ENCODE measurements at places on chromosomes 13 and 19.

GRCh38 chr13:40148101-40148500 lies 492.6 kb downstream of the COG6 start:
- no peak for DNase-seq

DNA sequence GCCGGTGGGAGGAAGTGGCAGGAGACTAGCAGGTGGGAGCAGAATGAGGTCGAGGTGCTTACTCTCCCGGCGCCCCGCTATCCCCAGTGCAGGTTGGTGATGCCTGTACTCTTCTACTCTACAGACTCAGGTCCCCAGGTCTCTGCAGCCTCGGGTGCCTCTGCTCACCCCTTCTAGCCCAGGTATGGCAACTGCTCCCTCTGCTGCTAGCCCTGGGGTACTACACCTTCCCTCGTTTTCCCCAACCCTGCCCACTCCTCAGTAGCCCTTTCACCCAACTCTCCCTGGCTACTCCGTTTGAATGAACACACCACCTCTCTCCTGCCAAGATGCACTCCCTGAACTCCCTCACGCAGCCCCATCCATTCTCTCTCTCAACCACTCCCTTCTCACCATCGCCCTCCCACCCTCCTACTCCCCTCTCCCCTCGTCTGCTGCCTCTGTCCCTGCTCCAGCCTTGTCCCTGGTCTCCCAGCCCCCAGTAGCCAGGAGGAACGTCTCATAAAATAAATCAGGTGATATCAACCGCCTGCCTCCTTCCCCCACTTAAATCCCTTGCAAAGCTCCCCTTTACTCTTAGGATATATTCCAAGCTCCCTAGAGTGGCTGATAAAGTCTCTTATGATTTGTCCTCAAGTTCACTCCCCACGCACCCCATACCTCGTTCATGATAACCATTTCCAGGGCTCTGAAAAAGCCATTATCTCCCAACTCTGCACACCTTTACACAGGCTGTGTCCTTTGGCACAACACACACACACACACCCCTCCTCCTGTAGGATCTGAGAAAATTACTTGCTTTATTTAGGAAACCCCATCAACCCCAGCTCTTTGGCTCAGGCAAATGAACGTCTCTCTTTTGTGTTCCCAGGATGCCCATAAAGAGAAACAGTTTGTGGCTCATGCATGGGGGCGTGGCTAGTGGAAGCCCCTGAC lies 8.2 kb upstream of the MEIS3 start:
- DNase-seq, result peak; percentile 74

- DNase-seq, result no peak
These were observed 6.3 kb downstream of the GPR18 start for GRCh38 chr13:99251921-99252320.

- no peak for DNase-seq
These were observed 56.2 kb downstream of the ARHGAP35 start for GRCh38 chr19:46917002-46917401.

GRCh38 chr13:97448503-97449251 lies 14.7 kb downstream of the RAP2A start:
- no peak for DNase-seq

- DNase-seq, result no peak
These were observed at the start of gene TEX26 for GRCh38 chr13:30932481-30933353. TEX26 (plus strand) TSS chr13:30932656; CDS start chr13:30932716, 60 bp downstream.

DNA sequence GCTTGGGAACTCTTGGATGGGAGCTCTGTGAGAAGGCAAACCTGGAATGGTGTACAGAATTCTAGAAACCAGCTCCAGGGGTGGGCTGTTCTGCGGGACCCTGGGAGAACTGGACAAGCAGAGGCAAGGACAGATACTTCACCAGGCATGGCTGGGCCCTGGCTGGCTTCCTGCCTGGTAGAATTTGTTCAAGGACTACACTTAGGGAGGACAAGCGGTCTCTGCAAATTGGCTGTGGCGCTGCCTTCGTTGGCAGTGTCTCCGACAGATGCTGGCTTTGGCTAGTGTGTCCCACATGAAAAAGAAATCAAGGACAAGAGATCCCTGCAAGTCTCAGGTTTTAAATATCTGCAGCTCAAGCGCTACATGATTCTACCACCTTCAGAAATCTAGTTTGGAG lies 12.4 kb downstream of the CEBPG start:
- DNase-seq, result no peak

DNA sequence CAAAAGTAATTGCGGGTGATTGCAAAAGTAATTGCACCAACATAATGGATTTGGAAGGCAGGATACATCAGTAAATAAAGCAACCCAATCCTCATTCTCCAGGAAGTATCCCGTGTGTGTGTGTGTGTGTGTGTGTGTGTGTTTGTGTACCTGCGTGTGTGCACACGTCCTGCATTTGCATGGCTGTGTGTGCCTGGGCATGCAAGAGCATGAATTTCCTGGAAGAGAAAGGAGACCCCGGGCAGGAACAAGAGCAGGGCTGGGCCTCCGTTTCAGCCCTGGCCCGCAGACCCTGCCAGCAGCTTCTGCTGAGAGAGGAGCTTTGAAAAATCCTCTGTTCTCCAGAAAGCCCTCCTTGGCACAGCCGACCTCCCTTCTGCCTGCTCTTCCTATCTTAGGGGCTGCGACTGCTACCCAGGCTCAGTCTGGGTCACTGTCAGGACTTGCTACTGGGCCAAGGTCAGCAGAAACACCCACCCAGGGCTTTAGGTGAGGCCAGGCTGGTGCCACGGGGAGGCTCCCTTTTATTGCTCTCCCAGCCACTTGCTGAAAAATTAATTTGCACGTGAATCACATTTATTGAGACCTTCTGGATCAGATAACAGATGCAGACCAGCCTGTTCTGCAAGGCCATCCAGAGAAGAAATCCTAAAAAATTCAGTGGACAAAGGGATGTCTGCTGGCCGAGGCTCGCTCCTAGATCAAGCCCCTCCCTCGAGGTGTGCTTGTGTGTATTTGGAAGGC lies 258.3 kb downstream of the ZNF536 start:
- no peak for DNase-seq

DNA sequence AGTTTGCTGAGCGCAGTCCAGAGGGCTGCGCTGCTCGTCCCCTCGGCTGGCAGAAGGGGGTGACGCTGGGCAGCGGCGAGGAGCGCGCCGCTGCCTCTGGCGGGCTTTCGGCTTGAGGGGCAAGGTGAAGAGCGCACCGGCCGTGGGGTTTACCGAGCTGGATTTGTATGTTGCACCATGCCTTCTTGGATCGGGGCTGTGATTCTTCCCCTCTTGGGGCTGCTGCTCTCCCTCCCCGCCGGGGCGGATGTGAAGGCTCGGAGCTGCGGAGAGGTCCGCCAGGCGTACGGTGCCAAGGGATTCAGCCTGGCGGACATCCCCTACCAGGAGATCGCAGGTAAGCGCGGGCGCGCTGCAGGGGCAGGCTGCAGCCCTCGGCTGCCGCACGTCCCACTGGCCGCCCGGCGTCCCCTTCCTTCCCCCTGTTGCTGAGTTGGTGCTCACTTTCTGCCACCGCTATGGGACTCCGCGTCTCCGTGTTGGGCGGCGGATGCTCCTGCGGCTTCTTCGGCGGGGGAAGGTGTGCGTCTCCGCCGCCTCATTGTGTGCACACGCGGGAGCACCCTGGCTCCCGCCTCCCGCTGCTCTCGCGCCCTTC lies 772 bp downstream of the GPC6 start:
- DNase-seq, result peak; percentile 67

DNA sequence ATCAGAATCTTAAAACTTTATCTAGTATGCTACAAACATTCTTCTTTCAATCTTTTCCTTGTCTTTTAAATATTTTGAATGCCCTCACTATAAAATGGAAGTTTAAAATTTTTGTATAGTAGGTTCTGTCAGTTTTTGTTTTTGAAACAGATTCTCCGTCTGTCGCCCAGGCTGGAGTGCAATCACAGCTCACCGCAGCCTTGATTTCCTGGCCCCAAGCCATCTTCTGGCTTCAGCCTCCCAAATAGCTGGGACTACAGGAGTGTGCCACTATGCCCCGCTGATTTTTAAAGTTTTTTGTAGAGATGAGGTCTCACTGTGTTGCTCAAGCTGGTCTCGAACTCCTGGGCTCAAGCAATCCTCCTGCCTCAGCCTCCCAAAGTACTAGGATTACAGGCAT lies 20.7 kb downstream of the PHF11 start:
- DNase-seq, result no peak

GRCh38 chr19:12314553-12314952 lies 18.9 kb downstream of the ZNF563 start:
- no peak for DNase-seq

DNA sequence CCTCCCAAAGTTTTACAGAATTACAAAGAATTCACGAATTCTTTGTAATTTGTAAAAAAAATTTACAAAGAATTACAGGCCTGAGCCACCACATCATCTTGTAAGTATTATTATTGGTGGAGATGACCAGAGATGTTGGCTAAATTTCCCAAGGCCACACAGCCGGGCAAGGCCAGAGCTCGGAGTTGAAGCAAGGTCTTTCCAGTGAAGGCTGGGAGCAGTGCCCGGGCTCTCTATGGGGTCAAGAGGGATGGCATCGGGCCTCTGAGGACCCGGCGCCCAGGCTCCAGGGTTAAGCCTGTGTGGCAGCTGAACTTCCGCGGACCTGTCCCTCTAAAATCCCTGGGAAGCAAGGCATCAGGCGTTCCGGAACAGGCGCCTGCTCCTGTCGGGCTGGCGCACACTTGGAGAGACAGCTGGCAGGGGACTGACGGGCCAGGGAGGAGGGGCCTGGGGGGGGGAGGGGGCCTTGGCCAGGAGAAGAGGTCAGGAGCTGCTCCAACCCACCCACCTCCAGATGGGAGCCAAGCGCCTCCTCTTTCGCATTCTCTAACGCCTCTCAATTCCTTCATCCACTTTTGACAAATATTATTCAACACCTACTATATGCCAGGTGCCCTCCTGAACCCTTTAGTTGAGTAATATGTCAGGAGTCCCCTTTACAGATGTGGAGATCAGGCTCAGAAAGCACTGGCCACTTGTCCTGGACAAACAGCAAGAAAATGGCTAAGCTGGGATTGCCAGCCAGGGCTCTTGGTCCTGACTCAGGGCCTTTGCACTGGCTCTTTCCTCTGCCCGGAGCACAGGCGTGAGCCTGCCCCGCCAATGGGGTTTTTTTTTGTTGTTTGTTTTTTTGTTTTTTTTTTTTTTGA lies 36.8 kb upstream of the SEMA6B start:
- no peak for DNase-seq

GRCh38 chr19:11181488-11181887 lies 15.9 kb downstream of the KANK2 start:
- no peak for DNase-seq

DNA sequence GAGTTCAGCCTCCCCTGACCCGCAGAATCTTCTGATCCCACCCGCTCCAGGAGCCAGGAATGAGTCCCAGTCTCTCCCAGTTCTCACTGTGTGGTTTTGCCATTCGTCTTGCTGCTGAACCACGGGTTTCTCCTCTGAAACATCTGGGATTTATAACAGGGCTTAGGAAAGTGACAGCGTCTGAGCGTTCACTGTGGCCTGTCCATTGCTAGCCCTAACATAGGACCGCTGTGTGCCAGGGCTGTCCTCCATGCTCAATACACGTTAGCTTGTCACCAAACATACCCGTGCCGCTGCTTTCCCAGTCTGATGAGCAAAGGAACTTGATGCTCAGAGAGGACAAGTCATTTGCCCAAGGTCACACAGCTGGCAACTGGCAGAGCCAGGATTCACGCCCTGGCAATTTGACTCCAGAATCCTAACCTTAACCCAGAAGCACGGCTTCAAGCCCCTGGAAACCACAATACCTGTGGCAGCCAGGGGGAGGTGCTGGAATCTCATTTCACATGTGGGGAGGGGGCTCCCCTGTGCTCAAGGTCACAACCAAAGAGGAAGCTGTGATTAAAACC lies 1.1 kb upstream of the APOE start:
- DNase-seq, result no peak

GRCh38 chr13:31160857-31161556 lies 697 bp downstream of the HSPH1 start:
- DNase-seq, result peak; percentile 61

GRCh38 chr13:24286624-24287023 lies 22.8 kb upstream of the C1QTNF9 start:
- no peak for DNase-seq

GRCh38 chr13:66036024-66036614 lies 1194.0 kb downstream of the PCDH9 start:
- DNase-seq, result no peak

- DNase-seq, result no peak
These were observed 318.0 kb upstream of the KLF12 start for GRCh38 chr13:74452176-74452575.

GRCh38 chr19:30539981-30540380 lies 167.8 kb downstream of the ZNF536 start:
- DNase-seq, result no peak

DNA sequence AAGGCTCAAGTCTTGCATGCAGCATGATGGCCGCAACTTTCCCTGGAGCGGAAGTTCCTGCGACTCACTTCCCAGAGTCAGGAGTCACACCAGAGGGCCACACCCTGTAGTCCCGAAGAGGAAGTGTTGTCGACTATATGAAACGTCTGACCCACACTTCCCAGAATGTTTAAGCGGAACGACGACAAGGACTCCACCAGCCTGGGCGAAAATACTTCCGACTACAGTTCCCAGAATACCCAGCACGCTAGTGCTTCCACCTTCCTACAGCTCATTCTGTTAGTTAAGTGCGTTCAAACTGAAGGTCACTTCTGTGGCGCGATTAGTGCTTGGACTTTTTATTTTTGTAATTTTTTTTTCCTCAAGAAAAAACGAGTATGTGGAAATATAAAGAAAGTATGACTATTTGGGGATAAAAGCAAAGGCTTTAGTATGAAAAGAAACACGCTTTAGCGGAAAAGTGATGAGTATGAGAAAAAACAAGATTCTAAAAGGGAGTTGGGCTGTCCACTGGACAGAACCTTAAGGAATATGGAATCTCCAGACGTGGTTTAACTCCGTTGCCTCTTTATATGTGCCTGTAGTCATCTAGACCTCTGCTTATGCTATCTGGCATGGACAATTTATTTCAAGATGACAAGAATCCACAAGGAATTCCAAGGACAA lies 15.5 kb upstream of the ZNF112 start:
- no peak for DNase-seq

DNA sequence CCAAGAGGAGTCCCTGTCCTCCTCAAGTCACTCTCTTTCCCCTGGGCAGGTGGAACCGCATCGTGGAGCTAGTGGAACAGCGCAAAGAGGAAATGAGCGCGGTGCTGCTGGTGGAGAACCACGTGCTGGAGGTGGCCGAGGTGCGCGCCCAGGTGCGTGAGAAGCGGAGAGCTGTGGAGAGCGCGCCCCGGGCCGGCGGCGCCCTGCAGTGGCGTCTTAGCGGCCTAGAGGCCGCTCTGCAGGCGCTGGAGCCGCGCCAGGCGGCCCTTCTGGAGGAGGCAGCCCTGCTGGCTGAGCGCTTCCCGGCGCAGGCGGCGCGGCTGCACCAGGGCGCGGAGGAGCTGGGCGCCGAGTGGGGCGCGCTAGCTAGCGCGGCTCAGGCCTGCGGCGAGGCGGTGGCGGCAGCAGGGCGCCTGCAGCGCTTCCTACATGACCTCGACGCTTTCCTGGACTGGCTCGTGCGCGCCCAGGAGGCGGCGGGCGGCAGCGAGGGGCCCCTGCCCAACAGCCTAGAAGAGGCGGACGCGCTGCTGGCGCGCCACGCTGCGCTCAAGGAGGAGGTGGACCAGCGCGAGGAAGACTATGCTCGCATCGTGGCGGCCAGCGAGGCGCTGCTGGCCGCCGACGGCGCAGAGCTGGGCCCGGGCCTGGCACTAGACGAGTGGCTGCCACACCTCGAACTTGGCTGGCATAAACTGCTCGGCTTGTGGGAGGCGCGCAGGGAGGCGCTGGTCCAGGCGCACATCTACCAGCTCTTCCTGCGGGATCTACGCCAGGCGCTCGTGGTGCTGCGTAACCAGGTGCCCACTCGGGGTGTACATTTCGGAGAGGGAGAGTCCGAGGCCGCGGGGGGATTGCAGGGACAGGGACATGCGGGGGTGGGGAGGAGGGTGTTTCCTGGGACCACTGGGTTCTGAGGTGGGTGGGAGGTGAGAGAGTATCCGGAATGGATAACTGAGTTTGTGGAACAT lies 52.8 kb downstream of the SPTBN4 start:
- DNase-seq, result no peak
